ENCODE measurements at places on chromosomes 11 and 22.

DNA sequence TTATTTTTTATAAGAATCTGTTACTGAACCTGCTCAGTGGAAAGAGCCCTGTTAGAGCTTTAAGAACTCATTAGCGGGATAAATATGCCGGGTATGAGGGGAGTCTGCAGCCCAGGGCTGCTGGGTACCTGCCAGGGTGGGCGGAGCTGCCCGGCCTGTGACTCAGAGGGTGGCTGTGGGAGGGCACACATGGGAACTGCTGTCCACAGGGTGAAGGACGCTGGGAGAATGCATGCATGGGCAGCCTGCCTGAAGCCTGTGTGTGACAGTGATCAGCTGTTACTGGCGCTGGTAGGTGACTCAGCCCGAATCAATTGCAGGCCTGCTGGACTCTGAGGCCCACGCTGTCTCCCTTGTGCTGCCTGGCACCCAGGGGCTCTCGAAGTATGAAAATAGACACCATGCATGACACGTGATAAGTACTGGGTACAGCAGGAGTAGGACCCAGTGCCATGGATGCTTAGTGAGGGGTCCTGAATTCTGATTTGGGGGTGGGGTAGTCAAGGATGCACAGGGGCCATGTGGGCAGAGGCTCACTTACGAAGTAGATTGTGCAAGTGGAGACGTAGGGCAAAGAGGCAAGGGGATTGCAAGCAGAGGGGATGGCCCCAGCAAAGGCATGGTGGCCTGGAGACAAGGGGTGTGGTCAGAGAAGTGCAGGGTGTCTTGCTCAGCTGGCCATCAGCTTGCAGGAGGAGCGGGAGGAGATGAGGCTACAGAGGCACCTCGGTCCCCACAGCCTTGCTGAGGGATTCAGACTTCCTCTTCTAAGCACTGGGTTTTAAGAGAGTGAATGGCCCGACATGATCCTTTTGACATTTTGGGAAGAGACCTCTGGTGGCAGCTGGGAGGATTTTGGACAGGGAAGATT is 36.5 kb downstream of the GRIK4 start:
- peak; percentile 67 for DNase-seq

- no peak for DNase-seq
Observed at GRCh38 chr22:30344447-30345200, 12.1 kb downstream of the SF3A1 start.

GRCh38 chr11:90428836-90429235 is 206.0 kb upstream of the CHORDC1 start:
- DNase-seq: peak; percentile 92

DNA sequence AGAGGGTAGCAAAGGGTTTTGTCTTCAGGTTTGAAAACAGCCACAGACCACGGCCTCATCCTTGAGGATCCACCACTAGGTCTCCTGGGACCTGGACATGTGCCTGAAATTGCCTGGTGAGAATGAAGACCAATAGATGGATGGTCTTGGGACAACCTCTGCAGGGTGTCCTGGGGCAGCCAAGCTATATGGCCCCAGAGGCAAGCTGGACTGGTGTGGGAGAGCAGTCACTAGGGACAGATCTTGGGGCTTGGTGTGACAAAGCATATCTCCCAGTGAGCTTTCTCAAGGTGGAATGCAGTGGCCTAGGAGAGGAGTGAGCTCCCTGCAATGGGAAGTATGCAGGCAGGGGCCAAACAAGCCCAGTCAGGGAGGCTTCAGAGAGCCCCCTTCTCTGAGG is 13.6 kb downstream of the P2RY6 start:
- no peak for DNase-seq
